DND-41 (cell line): ENCODE measurements at places on chromosomes 6 and 20.

DNA sequence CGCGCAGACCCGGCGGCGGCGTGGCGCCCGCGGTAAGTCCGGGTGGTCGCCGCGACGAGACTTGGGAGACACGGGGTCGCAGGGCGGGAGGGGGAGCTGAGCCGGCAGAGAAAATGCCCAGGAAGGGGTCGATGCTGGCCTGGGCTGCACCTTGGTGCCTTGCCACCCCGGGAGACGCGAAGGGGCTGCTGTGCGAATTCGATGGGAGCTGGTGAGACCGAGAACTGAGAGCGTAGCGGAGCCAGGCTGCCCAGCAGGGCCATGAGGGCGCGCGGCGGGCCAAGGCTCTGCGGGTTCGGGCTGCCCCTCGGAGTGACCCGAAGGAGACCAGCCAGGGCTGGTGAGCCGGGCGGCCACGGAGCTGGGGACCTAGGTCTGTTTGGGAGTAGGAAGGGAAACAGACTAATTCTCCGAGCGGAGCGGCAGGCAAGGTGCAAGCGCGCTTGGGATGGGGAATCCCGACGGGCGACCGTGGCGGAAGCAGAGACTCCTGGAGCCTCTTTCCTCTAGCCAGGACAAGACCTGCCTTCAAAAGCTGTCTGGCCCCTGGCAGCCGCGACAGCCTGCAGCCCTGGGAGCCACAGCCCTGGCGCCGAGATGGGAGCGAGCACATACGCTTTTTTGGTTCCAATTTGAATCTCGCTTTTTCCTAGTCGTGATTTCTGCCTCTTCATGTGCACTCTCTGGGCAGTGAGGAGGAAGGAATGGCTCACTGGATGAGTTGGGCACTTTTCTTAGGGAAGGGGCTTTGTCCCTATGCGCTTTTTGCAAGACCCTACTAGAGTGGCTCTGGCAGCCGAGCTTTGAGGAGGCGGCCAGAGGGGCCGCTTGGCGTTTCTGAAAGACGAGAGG, 691 bp downstream of the SYNDIG1 start:
- DNase-seq, result no peak

DNA sequence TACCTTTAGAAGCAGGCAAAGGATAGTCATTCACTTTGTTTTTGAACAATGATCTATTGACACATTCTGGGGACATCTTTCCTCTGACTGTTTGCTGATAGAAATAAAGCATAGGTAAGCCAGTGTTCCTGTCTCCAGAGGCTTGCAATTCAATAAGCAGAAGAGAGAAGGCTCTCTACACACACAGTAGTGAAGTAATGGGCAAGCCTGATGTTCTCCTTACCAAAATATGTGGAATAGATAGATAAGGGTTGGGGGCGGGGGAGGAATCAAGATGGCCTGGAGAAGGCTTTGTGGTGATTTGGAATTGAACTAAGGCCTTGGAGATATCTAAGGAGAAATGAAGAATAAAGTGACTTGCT, 27.3 kb downstream of the PAQR8 start:
- no peak for DNase-seq

DNA sequence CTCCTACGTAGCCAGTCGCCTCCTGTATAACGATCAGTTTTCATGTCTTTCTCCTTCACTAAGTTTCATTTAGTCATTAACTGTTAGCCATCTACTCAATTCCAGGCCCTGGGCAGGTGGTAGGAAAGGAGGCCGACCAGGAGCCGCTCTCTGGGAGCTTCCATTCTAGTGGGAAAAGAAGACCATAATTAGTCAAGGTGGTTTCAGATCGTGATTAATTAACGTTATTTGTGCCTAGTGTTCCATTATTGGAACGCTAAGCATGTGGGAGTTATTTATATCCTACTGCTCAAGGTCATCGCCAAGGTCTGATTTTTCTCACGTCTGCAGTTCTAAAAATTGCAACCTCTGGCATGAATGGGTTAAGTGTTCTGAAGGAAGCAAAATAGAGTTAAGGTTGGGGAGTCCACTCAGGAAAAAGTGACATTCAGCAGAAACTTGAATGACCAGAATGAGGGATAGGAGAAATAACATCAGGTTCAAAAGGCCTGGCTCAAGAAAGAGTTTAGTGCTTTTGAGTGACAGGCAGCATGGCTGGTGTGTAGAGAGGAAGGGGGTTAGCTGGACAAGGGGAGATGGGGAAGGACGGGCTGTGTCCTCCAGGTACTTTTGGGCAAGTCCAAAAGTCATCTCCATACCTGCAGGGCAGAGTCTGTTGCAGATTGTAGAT, 812 bp downstream of the SLC9A8 start:
- DNase-seq, result no peak

- DNase-seq, result no peak
Measured at GRCh38 chr6:30000156-30000791, 57.9 kb downstream of the HLA-A start.

GRCh38 chr6:82032444-82032843, 215.1 kb downstream of the IBTK start:
- no peak for DNase-seq

- DNase-seq, result no peak
Measured at GRCh38 chr20:24245094-24245493, 224.3 kb upstream of the SYNDIG1 start.

DNA sequence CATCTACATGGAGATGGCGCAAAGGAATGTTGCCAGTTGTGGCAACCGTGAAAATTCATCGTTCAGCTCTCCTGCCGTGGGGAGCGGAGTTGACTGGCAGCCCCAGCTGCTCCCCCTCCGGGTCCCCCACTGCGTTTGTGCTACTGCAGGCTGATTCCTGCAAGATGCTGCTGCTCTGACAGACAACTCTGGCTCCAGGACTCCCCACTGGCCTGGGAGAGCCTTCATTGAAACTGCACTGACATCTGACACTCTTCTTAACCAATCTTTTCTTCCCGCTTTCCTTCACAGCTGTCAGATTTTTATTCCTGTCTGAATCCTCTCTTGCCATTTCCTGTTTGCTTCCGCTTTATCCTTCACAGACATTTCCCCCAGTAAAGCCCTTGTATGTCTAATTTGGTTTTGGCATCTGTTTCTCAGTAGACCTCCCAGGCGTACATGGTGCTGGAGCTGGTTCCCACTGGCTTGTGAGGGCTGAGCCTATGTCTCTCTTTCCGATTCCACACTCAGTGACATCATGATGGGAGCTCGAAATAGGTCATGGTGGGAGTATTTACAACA, 9.5 kb upstream of the ATRN start:
- no peak for DNase-seq

- peak; percentile 71 for DNase-seq
Measured at GRCh38 chr20:58650181-58650775, 805 bp upstream of the STX16 start.

- DNase-seq, result no peak
Measured at GRCh38 chr6:122407712-122408111, 8.3 kb downstream of the HSF2 start.

DNA sequence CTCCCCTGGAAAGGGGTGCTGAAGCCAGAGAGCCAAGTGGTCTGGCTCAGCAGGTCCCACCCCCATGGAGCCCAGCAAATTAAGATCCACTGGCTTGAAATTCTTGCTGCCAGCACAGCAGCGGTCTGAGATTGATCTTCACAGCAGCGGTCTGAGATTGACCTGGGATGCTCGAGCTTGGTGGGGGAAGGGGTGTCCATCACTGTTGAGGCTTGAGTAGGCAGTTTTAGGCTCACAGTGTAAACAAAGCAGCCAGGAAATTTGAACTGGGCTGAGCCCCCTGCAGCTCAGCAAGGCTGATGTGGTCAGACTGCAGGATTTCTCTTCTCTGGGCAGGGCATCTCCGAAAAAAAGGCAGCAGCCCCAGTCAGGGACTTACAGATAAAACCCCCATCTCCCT, 41.3 kb upstream of the B3GAT2 start:
- no peak for DNase-seq

DNA sequence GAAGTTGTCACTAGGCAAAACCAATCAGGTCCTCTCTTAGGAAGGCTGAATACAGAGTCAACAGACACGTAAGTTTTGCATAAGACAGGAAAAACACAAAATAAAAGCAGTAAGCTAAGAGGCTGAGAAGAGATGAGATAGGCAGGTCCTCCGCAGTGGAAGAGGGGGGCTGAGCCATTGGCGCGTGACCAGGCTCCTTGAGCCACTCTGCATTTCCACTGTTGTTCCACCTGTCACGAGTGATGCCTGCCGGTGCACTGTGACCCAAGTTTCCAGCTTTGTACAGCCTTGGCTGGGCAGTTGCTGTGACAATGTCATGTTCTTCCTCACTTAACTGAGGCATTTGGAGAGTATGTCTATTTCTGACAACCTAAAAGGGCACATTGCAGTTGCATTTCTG, 58.6 kb downstream of the NUDT3 start:
- DNase-seq, result no peak

- no peak for DNase-seq
Measured at GRCh38 chr6:137874204-137875057, 7.4 kb downstream of the TNFAIP3 start.

- DNase-seq, result no peak
Measured at GRCh38 chr6:8930009-8930408, 494.7 kb upstream of the SLC35B3 start.

GRCh38 chr20:44582311-44583025, at the start of gene PKIG:
PKIG (plus strand) TSS chr20:44582579; CDS start chr20:44614557, 31,978 bp downstream.
- DNase-seq, result no peak

DNA sequence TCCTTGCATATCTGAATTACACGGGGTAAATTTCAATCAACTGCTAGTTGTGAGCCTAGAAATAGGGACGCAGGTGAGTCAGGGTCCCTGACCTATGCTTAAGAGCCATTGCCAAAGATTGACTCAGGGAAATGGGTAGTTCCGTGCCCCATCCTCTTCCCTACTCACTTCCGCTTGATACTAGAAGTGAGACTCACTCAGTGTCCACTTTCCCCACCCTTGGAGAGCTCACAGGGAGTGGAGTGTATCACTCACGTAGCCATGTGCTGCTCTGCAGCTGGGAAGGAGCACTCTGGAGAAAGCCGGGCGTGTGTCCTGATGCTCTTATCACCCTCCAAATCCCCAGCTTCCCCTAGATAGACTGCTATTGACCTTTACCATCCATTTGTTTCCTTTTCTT, 543 bp upstream of the MUC22 start:
- DNase-seq, result no peak
